ENCODE measurements at places on chromosomes 12 and 14.

DNA sequence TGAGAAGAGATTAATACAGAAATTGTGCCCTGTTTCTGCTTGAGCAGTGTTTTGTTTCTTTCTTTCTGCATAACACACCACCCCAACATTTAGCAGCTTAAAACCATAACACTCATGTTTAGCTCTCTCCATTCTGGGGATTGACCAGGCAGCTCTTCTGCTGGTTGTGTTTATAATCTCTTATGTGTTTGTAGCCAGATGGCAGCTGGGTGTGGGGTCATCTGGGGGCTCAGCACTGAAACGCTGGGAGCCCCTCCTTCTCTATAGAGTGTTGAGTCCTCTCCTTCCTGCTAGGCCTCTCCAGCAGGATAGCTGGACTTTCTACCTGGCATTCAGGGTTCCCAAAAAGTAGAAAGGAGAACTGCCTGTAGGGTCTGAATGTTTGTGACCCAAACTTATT lies 270.6 kb downstream of the TTC8 start:
- DNase-seq, result no peak

DNA sequence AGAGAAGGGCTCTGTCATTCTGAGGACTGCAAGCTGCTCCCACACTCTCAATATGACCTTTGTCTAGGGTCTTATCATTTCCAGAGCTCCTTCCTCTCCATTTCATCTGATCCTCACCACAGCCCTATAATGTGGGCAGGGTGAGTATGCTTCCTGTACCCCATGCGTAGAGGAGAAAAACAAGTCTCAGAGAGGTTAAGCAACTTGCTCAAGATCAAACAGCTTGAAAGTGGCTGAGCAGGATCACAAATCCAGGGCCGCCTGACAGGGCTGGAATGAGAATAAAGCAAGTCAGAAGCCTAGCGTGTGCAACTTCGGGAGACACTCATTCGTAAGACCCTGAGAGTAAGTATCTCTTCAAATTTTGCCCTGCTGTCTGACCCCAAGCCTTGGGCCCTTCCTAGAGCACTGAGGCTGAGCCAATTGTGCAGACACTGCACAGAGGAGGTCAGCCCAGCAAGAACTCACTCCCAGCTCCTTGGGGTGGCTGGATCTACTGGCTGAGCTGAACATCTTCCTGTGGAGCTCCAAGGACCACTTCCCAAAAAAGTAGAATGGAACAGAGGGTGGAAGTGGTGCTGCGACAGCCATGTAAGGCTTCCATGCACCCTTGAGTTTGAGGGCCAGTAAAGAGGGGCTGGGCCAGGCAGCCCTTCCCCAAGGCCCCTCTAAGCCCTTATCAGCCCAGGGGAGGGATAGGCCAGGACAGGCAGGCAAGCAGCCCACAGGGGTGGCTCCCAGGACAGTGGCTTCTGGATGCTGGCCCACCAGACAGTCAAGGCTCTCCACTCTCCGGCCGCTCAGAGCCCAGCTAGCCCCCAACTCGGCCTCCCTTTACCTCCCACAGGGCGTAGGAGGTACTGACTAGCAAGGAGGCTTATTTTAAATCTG lies 10.5 kb downstream of the ZFP36L1 start:
- no peak for DNase-seq

GRCh38 chr12:120404271-120404670 lies 33.6 kb upstream of the COX6A1 start:
- DNase-seq, result no peak

DNA sequence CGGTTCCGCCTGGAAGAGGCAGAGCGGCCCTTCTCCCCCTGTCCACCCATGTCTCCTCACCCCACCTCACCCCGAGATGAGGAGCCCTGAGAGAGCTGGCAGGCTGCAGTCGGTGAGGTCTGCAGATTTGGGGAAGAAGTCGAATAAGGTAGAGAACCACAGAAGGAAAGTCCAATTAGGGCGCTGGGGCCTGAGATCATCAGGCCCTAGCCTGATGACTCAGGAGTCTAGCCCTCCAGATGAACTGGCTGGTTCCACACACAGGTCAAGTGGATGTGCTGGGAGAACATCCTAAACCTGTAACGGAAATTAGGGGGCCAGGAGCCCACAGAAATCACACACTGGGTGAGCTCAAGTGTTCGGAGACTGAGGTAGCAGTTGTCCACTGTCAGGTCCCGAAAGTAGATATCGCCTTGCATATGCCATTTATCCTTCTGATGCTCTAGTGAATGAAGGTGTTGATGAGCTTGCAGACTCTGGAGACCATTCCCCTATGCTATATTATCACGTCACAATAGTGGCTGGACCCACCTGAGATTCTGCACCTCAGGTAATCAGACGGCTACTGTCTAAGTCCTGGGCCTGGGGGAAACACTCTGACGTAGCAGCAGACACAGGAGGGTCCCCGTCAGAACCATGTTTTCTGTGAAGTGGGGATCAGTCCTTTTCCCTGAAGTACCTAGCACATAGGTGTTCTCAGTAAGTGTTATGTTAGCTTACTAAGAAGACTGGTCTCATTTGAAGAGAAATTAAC lies 886 bp upstream of the METTL17 start:
- DNase-seq, result no peak

- DNase-seq, result peak; percentile 93
These were observed 23.6 kb downstream of the PYGL start for GRCh38 chr14:50920482-50921230.

GRCh38 chr14:71290960-71291466 lies 383.8 kb downstream of the PCNX1 start:
- DNase-seq, result peak; percentile 79

DNA sequence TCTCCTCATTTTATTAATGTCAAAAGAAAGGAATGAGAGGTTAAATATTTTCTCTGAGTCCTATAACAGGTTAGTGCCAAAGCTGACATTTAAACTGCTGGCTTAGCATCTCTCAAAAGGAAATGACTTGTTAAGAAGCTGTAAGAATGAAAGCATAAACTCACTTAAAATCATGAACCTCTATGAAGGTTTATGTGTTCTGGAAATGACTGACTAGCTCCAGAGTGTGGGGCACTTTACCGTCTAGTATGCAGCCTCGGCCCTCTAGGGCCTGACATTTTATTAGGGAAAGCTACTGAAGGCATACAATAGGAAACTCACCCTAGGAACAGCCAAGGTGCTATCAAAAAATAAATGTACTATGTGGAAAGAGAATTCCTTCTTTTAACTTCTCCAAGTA lies 35.1 kb downstream of the SPX start:
- no peak for DNase-seq

- no peak for DNase-seq
These were observed 9.5 kb downstream of the SPTB start for GRCh38 chr14:64870160-64870559.

DNA sequence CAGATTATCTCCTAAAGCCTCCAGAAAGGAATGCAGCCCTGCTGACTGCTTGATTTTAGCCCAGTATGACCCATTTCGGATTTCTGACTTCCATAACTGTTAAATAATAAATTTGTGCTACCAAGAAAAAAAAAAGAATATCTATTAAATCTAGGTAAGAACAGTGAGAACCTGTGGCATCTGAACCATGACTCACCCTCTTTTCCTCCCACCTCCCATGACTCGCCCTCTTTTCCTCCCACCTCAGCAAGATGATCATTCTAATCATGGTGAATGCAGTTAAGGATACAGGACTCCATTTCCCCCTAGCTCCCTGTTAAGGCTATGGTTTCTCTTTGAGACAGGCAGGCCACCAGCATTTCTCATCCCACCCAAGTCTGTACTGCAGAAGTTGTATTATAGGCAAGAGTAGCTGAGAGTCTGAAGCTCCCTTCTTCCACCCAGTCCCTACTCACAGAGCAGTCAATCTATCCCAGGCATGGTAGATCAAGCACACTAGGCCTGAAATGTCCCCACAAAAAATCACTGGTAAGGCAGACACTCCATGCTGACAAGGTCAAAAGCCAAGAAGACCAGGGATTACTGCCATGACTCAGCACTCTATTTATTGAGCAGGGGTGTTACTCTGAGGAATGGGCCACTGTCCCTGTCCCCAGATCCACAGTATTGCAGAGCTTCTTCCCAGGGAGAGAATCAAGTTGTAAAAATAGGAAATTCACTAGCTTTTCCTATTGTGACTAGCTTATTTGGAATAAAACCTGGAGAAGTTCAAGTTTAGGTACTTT lies 188.9 kb downstream of the ADAMTS20 start:
- DNase-seq, result peak; percentile 41

DNA sequence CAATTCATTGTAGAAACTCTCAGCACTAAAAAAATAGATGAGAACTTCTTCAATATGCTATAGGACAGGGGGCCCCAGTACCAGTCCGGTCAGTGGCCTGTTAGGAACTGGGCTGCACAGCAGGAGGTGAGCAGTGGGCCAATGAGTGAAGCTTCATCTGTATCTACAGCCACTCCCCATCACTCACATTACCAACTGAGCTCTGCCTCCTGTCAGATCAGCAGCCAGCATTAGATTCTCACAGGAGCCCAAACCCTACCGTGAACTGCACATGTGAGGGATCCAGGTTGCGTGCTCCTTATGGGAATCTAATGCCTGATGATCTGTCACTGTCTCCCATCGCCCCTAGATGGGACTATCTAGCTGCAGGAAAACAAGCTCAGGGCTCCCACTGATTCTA lies 15.7 kb upstream of the ANO2 start:
- no peak for DNase-seq

GRCh38 chr12:12086362-12086761 lies 15.6 kb downstream of the BCL2L14 start:
- DNase-seq, result no peak

- no peak for DNase-seq
These were observed 41.6 kb downstream of the SCN8A start for GRCh38 chr12:51632623-51633022.

DNA sequence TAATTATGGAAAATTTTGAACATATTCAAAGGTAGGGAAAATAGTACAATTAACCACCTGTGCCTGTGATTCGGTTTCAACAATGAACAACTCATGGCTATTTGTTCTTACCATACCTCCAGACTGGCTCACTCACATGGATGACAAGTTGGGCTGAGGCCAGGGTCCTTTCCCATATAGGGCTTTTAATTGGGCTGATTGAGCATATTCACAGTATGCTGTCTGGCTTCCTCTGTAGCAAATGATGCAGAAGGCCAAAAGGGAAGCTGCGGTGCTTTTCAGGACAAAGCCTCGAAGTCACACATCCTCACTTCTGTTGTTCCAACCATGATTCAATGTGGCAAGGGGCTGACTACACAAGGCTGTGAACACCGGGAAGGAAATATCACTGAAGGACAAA lies 297.5 kb upstream of the SLC16A7 start:
- no peak for DNase-seq

DNA sequence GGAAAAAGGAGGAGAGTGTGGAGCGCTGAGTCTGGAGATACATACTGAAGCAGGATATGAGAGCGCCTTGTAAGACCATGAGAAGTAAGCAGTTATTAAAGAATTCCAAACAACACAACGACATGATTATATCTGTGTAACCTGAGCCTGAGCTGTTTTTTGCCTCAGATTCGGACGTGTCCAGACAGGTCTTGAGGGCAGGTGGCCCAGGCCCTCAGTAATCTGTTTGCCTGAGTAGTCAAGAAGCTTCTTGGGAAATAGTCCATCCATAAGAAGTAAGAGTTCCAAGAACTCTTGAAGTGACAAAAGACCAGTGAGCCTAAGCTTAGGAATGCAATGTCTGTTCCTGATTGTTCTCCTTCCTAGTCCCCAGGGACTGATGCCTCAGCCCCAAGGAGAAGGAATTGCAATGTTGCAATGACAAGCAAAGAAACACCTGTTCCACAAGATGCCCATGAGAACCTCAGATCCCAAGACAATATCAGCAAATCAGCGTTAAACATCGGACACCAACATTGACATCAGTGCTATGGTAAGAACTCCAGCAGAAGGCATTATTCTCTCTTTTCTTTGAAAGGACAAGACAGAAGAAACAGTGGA lies 34.7 kb upstream of the ADAMTS20 start:
- no peak for DNase-seq

DNA sequence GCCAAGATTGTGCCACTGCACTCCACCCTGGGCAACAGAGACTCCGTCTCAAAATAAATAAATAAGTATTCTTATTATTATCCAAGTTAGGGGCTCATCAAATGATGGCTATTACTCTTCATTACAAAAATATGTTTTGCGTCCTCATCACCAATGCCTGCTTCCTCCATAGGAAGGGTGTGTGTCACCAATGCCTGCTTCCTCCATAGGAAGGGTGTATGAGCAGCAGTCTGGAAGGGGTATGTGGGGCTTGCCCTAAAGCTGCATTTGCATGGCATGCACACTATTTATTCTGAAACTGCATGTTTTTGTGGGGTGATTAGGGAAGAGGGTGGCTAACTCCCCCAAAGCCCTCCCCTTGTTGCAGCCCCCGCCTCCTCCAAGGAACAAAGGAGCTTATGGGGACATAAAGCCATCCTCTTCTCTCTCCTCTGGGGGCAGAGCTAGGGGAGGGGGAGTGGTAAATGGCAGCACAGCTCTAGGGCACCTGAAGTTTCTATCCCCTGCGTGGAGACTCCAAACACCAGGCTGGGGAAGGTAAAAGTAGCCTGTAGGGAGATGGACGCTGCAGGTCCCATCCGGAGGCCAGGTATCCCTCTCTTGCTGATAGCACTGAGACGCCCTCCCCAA lies 1.3 kb downstream of the CAMKK2 start:
- DNase-seq, result no peak

GRCh38 chr14:53953002-53953827 lies 3.4 kb downstream of the BMP4 start:
- DNase-seq, result peak; percentile 73

GRCh38 chr12:69003991-69004390 lies 71.0 kb upstream of the CPM start:
- DNase-seq, result peak; percentile 45

DNA sequence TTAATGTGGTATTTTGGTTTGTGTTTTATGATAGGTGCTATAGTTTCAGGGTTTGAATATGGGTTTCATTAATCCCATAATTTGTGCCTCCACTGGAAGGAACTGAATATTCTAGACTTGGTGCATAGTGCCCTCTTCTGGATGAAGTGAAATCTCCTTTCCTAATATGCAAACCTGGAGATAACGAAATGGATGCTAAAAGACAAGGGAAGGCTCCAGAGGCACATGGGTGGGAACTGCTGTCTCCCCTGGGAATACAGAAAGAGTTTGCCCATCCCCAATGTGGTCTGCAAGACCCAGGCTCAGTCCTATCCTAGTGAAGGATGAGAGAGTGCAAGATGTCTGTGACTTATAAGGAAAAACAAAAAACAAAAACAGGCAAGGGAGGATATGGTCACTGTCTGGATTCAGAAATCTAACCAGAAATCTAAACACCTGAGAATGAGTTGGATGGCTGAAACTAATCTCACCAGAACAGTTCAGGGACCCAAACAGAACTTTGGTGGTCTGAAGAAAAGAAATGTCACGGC lies 142.3 kb upstream of the TMPO start:
- DNase-seq, result peak; percentile 48

GRCh38 chr12:109343677-109344076 lies 4.0 kb upstream of the MYO1H start:
- DNase-seq, result no peak

GRCh38 chr12:108457006-108457733 lies 57.9 kb upstream of the FICD start:
- peak; percentile 21 for DNase-seq

DNA sequence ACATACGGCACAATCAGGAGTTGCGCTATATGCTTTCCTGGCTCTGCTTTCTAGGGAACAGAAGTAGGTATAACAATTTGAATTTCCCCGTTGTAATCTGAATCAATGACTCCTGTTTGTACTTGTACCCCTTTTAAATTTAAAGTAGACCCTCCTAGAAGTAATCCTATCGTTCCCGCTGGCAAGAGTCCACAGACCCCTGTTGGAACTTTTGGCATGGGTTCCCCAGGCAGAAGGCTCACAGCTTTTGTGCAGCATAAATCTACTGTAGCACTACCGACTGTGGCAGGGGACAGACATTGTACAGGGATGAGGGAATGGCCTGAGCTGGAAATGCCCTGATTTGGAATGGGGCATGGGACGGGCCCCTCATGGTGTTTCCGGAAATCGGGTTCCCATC lies 705.2 kb downstream of the LRFN5 start:
- no peak for DNase-seq
